ENCODE measurements at places on chromosomes 5 and 9.

DNA sequence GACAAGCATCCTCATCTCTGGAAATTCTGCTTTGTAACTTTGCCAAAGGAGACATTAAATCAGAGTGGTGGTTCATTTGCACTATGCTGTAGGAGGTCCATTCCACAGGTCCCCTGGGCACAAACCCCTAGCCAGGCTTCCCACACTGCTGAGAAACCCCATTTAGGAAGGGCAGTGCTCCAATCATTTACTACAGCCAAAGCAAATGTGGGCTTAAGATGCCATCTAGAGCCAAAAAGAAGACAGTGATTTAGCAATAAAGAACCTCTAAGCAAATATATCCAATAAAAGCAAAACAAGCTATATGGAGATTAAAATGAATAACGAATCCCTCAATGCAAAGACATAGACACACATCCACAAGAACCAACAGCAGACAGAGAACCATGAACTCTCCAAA is 129.0 kb upstream of the ALDH1B1 start:
- no peak for DNase-seq

DNA sequence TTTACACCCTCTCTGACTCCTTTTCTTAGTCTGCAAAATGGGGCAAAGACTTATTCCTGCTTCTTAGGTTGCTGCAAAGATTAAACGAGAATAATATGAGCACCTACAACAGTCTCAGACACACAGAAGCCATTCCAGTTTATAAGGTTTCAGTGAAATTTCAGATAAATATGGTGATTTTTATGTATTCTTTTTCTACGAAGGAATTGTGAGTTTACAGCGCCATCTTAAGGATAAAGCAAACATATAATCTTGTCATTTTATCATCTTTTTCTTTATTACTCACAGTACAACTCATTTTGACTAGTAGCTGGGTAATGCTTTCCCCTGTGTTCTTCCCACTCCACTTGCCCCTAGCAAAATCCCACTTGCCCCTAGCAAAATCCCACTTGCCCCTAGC is 29.2 kb upstream of the SMC5 start:
- no peak for DNase-seq

DNA sequence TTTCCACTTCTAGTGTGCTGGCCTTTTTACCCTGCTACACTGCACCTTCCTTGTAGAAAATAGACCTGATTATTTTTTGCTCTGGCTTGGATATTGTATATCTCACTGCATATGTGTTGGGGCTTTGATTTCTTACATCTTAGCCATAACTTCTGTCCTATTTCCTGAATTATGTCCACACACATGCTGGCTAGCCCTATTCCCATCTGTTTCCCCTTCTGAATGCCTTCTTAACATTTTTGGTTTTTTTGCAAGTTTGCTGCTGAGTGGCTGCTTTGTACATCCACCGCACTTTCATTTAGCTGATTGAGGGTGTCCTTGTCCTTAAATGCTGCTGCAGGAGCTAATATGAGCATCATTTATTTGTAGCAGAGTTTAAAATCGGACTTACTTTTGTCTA is 26.9 kb downstream of the CFAP95 start:
- no peak for DNase-seq

- DNase-seq = peak; percentile 31
Observed at GRCh38 chr5:96885518-96886338, 9.4 kb downstream of the ERAP2 start.

- DNase-seq = peak; percentile 66
Observed at GRCh38 chr5:170313344-170313743, 15.8 kb upstream of the LCP2 start.

- DNase-seq = no peak
Observed at GRCh38 chr5:43256261-43256966, 56.8 kb downstream of the HMGCS1 start.

GRCh38 chr5:148626081-148626613 is 28.2 kb downstream of the HTR4 start:
- no peak for DNase-seq

GRCh38 chr5:140633021-140633471 is at the start of gene CD14:
CD14 (minus strand) TSS chr5:140633175; CDS start chr5:140633071, 104 bp downstream.
- no peak for DNase-seq

GRCh38 chr5:170819824-170820223 is 36.3 kb downstream of the GABRP start:
- DNase-seq = no peak

GRCh38 chr9:80605129-80605528 is 1033.4 kb downstream of the TLE4 start:
- DNase-seq = no peak

- DNase-seq = no peak
Observed at GRCh38 chr5:149496166-149496565, 55.1 kb downstream of the CSNK1A1 start.

DNA sequence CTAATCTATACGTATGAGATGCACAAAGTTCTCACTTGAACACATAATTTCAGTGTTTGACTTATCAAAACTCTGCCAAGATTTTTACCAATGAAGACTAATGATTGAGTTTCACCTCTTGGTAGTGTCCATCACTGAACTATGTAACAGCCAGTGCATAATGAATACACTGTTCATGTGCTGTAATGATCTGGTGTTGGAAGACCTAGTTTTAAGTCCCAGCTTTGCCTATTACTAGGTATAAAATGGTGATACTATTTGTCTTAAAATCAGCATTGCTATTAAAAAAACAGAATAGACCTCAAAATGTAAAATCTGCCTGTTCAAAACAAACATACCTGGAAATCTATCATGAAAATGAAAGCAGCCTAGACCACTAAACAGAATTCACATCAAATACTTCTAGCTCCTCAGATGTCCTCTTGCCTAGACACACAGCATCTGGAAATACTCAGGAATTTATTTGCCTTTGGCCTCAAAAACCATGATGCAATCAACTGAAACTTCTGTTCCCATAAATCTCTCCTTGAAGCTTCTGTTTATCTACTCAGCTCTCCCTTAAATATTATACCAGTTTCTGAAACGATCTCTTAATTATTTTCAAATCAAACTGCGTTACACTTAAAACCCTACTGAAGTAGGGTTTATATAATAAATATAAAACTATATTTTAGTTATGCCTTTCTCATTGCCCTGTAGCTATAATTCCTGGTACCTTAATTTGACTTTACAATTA is 38.1 kb downstream of the MRPS27 start:
- DNase-seq = no peak

GRCh38 chr5:136679233-136679632 is 313.9 kb upstream of the TRPC7 start:
- DNase-seq = no peak

GRCh38 chr9:129650680-129651235 is 8.8 kb upstream of the ASB6 start:
- no peak for DNase-seq

DNA sequence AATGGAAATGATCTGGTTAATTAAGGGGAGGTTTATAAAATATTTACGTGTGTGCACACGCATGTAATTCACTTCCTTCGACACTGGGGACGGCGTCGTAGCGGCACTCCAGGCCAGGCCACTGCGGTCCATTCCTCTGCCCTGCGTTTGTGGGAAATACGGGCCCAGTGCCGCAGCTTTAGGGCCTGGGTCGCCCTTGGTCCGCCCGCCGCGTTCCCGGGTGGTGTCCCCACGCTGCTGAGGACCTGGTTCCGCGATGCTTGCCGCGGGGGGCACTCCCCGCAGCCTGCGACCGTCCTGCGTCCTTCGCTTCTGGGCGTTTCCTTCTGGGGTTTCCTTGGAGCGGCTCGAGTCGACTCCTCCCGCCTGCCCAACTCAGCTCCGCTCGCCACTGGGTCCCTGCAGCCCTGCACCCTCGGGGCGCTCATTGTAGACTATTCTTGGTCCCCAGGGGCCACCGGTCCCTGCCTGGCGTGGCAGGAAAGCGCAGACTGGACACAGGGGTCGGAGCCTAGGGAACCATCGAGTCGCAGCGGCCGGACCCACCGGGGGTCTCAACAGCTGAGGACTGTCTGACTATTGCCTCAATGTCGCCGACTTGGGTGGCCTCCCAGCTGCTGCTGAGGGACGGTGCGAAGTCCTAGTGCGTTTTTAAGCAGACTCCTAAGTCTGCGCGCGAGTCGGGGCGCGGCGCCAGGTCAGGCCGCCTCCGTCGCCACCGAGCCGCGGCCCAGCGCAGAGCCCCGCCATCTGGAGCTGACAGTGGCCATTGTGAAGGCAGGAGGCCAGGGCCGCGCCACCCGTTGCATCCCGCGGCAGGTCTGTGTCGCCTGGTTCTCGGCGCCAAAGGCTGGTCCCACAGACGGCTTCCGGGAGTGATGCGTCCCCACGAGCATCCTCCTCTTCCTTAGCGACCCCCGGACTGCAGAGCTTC is 4.4 kb upstream of the IRX1 start:
- no peak for DNase-seq

DNA sequence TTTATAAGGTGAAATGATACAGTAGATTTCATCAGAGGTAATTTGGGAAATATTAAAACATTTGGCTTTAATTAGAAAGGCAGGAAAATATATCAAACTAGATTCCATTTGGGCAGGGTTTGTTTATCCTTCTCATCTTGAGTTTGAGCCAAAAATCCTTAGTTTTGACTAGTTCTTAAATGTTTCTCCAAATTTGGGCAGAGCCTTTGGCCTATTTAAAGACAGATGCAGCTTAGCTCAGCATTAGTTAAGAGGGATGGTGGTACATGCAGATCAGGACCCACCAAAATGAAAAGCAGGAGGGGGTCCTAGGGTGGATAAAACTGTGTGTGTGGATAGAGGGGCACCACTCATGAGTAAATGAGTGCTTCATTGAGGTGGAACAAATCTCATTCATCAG is 20.3 kb upstream of the ARRDC3 start:
- DNase-seq = no peak

- DNase-seq = no peak
Observed at GRCh38 chr5:149853331-149853648, 91.3 kb downstream of the PDE6A start.

DNA sequence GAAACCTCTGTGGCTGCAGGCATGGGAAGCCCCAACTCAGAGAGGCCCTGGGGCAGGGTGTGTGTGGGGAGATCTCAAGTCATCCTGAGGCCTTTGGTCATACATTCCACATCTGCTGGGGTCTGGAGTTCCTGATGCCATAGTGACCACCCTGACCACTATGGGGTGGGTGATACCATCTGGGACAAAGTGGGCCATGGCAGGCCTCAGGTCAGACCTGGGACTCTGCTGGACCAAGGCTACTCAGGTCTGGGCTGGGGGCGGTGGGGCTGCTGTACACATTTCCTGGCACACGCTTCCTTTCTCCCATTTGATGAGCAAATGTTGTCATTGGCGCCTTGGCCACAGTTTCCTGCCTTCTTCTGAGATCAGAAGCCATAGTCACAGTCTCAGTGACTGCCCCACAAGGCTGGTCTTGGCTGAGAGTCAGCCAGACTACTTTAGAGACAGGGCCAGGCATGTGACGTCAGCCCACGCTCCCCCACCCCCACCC is 15.1 kb upstream of the ACSL6 start:
- DNase-seq = peak; percentile 53

DNA sequence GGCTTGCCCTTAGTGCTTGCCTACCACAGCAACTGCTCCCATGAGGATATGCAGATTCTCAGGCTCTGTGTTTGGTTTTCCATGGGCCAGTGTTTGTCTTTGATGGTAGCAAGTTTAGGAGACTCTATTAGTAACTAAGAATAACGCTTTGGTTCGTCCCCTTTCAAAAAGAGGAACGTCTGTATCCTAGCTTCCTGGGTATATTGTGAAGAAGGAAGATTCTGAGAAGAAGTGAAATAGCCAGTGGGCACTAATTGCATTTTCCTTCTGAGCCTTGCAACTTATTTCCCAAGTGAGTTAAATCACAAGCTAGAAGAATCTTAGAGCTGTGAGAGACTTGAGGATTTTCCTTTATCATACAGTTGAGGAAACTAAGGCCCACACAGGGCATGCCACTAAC is 376.8 kb downstream of the PIK3R1 start:
- DNase-seq = no peak

DNA sequence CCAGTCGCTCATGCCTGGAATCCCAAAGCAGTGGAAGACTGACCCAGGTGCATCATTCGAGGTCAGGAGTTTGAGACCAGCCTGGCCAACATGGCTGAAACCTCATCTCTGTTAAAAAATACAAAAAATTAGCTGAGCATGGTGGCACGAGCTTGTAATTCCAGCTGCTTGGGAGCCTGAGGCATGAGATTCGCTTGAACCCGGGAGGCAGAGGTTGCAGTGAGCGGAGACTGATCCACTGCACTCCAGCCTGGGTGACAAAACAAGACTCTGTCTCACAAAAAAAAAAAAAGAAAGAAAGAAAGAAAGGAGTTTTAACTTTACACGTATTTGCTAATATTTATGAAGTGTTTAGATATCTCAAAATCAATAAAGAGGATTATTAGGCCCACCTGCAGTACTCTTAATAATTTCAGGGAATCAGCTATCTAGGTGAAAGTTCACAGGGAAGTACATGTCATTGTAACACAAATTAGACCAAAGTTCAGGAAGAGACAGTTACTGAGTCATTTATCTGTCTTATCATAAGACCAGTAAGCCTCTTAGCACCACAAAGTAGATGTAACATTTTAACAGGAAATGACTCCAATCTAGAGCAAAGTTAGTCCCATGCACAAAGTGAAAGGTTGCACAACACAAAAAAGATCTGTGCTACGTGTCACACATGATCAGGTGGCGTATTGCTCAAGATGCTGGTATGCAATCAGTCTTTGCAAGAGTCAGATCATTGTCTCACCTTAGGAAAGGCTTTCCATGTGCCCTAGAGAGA is 34.1 kb upstream of the PLIN2 start:
- DNase-seq = peak; percentile 66

GRCh38 chr9:101536938-101537337 is 3.3 kb downstream of the RNF20 start:
- DNase-seq = peak; percentile 12

GRCh38 chr5:6084836-6085235 is 293.5 kb downstream of the MED10 start:
- no peak for DNase-seq

GRCh38 chr5:54404568-54404967 is 50.9 kb upstream of the HSPB3 start:
- DNase-seq = no peak

DNA sequence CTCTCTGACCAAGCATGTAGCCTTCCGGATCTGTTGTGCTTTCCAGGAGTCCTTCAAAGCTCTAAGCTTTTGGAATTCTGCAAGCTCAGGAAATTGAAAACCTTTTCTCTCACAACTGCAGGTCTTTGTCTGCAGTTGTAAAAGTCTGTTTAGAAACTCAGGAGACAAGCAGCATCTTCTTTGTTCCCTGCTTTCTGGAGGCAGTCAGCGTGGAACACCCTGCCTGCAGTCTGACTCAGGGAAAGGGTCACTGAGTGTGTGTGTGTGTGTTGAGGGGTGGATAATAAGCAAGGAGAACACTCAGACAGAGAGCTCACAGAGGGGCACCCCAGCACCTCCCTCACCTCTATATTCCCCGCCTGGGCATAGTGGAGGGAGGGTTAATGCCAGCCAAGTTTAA is 29.1 kb downstream of the KCNIP1 start:
- no peak for DNase-seq
